ENCODE measurements at places on chromosomes 5 and 9.

DNA sequence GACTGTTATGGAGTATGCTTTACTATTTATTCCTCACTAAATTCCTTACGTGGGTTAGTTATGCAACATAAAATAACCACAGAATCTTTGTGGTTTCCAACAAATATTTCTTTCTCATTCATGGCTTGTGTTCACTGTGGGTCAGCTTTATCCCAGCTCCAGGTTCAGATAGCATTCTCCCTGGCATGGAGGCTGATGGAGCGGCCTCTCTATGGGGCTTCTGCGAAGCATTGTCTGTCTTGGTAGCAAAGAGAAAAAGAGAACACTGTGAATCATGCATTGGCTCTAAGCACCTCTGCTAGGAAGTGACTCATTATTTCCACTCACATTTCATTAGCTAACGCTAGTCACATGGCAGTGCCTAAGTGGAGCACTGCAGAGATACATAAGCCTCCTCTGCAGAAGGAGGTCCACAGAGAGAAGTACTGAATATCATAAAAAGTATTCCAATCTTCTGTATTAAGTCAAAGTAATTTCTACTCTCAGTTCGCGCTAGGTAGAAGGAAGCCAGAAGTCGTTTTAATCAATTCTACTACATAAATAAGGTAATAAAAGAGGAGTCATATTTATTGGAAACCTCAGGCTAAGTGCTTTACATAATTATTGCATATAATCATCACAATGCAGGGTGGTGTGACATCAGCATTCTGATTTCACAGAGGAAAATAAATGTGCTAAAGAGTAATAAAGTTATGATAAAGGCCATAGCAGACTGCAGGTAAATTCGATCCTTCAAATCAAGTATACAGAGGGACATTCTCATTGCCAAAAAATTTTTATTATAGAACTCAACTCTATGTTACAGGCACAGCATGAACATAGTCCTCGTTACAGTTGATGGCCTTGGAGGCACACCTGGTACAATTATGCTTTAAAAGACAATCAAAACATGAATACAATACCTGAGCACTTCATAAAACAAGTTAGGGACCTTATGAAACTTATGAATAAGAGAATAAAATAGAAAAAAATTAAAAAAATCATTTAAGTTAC is 531.1 kb downstream of the CETN3 start:
- no peaks in the 10 kb centered on the region for H3K27me3 ChIP-seq
- no peak overlapping the region for H3K4me3 ChIP-seq
- no peak overlapping the region for H3K27ac ChIP-seq
- no peaks in the 10 kb centered on the region for H3K36me3 ChIP-seq

DNA sequence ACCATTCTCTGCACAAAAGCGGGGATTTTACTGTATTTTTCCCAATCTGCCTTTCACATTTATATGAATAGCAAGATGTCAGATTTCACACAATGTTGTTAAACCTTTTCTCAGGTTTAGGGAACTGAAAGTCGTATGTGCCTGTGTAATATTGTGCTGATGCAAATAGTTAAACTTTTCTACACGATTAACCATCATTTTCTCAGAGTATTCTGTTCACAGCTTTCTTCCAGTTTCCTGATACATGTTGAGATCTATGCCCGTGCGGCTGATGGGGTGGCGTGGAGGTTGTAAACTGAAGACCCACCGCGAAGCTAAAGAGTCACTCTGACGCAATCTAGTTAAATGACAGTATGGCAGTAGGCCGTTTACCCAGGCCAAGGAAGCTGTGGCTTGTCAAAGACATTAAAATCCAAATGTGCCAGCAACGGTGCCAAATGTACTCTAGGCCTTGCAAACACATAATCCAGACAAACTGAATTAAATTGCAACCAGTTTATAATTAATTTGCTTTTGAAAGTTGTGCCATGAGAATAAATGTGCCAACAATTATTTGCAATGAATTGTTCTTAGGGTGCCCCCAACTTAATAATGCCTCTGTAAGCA is 145.7 kb downstream of the EBF1 start:
- no peak for DNase-seq
- no peak overlapping the region for H3K4me3 ChIP-seq
- H3K4me1 ChIP-seq: no peaks in the 10 kb centered on the region
- no peak overlapping the region for H3K27ac ChIP-seq
- no peaks in the 10 kb centered on the region for H3K27me3 ChIP-seq
- no peaks in the 10 kb centered on the region for H3K36me3 ChIP-seq

DNA sequence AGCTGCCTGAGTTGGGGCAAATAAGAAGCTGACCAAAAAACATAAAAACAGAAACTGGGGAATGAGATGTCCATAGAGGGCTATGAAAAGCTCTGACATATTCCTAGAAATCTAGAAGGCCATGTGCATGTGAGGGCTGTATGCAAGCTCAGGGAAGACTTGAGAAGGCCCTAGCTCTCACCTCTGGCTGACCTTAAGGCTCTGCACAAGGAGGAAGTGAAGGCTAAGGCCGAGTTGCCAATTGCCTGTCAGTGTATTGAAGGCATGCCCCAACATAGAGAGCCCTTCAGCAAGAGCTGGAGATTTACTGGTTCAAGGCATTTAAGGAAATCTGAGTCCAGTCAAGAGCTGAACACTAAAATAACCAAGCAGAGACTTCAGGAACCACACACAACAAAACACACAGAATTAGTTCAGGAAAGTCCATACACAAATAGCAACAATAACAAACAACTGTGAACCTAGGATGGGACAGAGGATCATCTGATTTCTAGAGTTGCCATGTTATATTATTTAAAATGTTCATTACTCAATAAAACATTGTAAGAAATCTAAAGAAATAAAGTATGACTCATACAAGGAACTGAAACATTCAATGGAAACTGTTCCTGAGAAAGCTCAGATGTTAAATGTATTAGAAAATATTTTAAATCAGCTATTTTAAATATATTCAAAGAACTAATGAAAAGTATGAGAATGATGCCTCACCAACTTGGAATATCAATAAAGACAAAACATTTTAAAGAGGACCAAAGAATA is 161.8 kb downstream of the AUH start:
- no peaks in the 10 kb centered on the region for H3K36me3 ChIP-seq
- H3K27me3 ChIP-seq: no peaks in the 10 kb centered on the region
- H3K4me3 ChIP-seq: no peak overlapping the region
- DNase-seq: no peak
- peak overlapping the region; percentile 97 for H3K27ac ChIP-seq

DNA sequence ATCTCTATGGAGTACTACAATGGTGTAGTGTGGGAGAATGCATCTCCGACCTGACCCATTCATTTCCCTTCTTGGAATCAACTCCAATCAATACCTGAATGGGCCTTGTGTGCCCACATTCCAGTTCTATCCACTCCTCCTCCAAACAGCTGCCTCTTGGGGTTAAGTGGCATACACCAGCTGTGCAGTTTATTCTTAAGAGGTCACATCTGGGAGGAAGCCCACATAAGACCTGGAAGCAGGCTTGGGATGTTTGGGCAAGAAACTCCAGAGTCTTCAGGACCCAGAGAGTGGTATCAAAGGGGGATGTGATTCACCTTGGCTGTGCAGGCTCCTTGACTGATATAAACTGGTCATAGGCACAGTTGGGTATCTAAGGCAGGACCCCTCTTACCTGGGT is 46.0 kb downstream of the ACTBL2 start:
- no peaks in the 10 kb centered on the region for H3K27me3 ChIP-seq
- H3K27ac ChIP-seq: no peak overlapping the region
- H3K4me1 ChIP-seq: no peaks in the 10 kb centered on the region
- no peaks in the 10 kb centered on the region for H3K36me3 ChIP-seq
- H3K4me3 ChIP-seq: no peak overlapping the region
- no peak for DNase-seq

- DNase-seq: no peak
- H3K4me1 ChIP-seq: no peaks in the 10 kb centered on the region
- H3K27ac ChIP-seq: no peak overlapping the region
- H3K36me3 ChIP-seq: no peaks in the 10 kb centered on the region
These were observed 1336.2 kb upstream of the C9orf72 start for GRCh38 chr9:28909526-28909925.

GRCh38 chr5:131767891-131768290 is 28.9 kb downstream of the FNIP1 start:
- DNase-seq: no peak
- H3K27ac ChIP-seq: no peak overlapping the region
- H3K4me1 ChIP-seq: no peaks in the 10 kb centered on the region
- no peaks in the 10 kb centered on the region for H3K27me3 ChIP-seq

GRCh38 chr5:14286574-14287421 is 143.7 kb downstream of the TRIO start:
- no peak overlapping the region for H3K4me3 ChIP-seq
- no peaks in the 10 kb centered on the region for H3K4me1 ChIP-seq
- no peaks in the 10 kb centered on the region for H3K27me3 ChIP-seq
- DNase-seq: no peak
- peaks cover 37% of the 10 kb centered on the region for H3K36me3 ChIP-seq
- H3K27ac ChIP-seq: no peak overlapping the region

- no peak overlapping the region for H3K4me3 ChIP-seq
- no peaks in the 10 kb centered on the region for H3K27me3 ChIP-seq
- H3K27ac ChIP-seq: no peak overlapping the region
- no peak for DNase-seq
- H3K4me1 ChIP-seq: no peaks in the 10 kb centered on the region
- H3K36me3 ChIP-seq: no peaks in the 10 kb centered on the region
These were observed 257.4 kb upstream of the RFX3 start for GRCh38 chr9:3783156-3783555.

- no peaks in the 10 kb centered on the region for H3K27me3 ChIP-seq
- peaks cover 36% of the 10 kb centered on the region for H3K4me1 ChIP-seq
- peak overlapping the region; percentile 91 for H3K4me3 ChIP-seq
- no peaks in the 10 kb centered on the region for H3K36me3 ChIP-seq
- DNase-seq: no peak
- H3K27ac ChIP-seq: peak overlapping the region; percentile 97
These were observed 15.2 kb downstream of the GBGT1 start for GRCh38 chr9:133148199-133149129.

DNA sequence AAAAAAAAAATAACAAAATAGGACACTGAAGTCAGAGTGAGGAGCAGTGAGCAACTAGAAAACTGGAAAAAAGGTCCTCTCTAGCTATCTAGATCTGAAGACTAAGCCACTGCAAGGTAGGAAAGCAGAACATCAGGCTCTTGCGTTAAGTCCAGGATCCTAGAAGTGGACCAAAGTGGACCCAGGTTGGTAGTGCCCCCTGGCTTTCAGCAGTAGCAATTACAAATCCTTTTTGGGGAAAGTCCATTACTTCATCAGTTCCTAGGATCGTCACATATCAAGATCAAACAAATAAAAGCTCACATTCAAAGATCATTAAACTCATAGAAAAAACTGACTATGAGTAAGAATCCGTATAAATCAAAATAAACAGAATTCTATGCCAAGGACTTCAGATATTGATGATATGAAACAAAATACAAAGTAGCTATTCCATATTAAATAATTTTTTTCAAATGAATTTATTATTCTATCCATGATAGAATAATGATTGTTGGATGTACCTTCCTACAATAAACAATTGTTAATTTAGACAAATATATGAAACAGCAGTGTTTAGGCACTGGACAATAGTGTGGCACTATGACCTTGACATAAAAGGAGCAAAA is 6.5 kb upstream of the RICTOR start:
- DNase-seq: no peak
- H3K4me1 ChIP-seq: peaks cover 22% of the 10 kb centered on the region
- H3K27ac ChIP-seq: no peak overlapping the region
- H3K4me3 ChIP-seq: no peak overlapping the region
- H3K27me3 ChIP-seq: no peaks in the 10 kb centered on the region
